ENCODE measurements at places on chromosomes 11 and 22.
A peak's percentile ranks its signal among the peaks of the same experiment; 100 is the strongest.

- no peak for DNase-seq
Measured at GRCh38 chr22:35212009-35212408, 45.3 kb upstream of the HMGXB4 start.

- no peak for DNase-seq
Measured at GRCh38 chr22:19645391-19645790, 68.9 kb upstream of the SEPTIN5 start.

DNA sequence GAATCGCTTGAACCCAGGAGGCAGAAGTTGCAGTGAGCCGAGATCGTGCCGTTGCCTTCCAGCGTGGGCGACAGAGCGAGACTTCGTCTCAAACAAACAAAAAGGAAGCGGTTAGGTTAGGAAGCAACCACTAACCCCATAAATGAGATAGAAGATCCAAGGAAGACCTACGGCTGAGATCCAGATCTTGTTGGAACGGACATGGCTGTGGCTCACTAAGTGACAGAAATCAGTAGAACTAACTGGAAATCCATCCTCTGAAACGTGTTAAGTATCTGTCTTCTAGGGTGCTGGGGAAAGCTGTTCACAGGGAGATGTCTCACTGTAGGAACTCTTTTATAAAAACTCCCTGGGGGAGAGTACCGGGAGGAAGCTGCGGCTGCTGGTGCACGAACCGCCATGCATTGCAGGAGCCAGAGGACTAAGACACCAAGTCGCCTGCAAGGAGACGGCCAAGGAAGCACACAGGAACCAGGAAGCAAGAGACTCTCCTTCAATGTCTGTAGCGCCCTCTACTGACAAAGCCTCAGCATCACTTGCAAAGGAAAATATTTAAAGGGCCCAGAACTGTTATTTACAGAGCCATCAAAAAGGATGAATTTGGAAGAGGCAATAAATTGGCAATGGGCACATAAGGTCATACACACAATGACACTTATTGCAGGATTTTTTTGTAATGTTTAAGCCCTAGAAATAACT is 16.9 kb upstream of the SPTY2D1 start:
- DNase-seq = no peak

DNA sequence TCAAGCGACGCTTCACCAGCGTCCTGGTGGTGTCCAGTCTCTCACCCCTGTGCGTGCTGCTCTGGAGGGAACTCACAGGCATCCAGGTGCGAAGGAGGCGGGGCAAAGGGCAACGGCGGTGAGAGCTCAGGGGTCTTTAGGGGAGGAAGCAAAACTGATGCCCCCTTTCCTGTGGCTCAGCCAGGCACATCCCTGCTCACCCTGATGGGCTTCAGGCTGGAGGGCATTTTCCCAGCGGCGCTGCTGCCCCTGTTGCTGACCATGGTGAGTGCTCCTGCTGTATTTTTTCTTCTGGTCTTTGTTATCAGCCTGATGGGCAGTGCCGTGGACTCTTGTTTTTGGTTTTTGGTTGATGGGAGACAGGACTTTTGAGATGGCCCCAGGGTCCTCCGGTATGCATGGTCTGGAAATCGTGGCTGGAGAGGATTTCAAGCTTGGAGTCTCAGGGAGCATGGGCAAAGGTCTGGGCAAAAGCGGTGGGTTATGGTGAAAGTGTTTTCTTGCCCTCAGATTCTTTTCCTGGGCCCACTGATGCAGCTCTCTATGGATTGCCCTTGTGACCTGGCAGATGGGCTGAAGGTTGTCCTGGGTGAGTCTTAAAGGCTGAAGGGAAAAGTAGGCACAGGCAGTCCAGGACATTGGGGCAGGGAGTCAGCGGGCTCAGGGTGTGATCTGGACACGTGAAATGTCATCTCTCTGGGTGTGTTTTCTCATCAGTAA is 695 bp downstream of the RCE1 start:
- DNase-seq = no peak

DNA sequence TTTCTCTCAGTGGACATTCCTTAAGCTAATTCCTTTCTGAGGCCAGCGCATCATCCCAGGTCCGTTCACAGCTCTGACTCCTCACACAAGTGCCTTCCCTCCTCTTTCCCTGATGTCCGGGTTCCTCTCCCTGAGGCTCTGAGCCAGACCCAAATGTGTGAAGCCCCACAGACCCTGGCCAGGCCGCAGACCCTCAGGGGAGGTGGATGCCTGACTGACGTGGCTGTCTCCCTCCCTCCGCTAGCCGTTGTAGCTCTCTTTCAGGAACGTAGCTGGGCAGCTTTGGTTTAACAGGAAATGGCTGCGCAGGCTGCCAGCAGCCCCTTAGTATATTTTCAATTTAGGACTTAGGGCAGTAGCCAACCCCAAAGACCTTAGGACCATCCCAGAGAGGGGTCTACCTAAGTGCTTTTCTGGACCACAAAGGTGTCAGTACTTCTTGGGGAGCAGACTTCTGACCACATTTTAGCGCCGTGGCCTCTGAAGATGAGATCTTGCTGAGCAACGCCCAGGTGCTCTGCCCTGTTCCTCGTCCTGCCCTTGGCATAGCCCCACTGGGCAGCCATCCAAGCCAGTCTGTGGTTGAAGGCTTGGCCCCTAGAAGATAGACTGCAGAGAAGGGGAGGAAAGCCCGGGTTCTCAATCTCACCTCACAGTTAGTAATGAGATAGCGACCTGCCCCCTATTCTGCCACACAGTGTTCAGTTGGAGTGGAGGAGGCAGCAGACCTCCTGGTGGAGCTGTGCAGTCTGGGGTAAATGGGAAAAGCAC is 27.0 kb downstream of the MYBPC3 start:
- no peak for DNase-seq

DNA sequence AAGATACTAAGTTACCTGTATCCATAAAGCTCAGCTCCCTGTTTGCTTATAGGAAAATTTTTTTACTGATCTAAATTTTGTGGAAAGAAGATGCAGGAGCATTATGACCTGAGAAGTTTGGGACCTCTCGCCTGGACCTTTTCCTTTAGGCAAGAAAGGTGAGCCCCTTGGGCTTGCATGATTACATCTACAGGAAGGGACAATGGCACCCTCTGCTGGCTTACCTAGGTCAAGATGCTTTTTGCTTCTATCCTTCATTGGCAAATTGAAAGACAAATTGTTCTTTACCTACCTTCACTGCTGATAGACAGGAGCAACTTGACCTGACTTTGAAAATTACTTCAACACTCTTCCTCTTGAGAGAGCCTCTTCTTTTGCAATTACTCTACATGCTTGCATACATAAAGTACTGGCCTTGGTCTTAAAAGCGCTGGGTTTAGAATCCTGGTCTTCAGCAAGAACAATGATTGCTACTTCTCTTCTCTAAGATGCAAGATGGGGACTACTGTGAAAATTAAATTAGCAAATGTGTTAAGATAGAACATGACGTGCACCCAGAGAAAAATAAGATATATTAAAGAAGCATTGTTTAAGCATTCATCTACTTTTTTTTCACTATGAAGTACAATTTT is 147.2 kb downstream of the TRPC6 start:
- DNase-seq = no peak

DNA sequence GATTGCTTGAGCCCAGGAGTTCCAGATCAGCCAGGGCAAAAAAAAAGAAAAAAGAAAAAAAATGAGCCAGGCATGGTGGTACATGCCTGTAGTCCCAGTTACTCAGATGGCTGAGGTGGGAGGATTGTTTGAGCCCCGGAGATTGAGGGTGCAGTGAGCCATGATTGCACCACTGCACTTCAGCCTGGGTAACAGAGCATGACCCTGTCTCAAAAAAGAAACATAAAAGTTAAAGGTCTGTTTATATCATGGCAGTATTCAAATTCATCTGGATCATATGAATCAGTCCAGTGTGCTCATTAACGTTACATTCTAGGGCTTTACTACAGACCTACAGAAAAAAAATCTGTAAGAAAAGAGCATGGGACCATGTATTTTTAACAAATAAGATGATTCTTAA is 13.9 kb downstream of the HSD17B12 start:
- DNase-seq = no peak

DNA sequence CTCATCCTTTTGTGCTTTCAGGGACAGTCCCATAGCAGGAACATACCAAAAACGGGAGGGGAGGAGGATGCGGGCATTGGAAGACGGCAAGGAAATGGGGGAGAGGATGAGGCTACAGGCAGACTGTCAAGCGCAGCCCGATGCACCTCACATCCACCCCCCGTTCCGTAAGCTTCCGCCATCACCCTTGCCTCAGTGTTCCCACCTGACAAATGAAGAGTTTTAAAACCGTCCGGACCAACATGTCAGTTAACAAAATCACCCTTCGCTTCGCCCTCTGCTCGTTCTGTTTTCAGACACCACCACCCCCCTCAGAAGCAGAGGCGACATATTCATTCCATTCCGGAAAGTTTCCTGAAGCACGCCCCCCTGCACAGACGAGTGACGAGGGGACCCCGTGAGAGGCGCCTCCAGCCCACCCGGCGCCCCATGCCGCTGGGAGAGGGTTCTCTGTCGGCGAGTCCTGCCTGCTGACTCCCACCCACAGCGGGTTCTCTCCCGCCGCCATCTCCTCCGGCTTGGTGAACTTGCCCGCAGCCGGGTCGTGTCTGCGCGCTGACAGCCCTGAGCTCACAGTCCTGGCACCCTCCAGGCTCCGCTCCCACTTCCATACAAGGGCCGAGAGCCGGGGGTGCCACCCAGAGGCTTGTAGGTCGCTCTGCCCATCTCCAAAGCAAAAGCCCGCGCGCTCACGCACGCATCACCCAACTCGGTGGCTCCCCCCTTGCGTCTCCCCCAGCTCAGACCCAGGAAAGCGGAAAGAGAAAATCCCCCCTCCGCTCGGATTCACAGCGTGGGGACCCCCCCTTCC is 1.5 kb downstream of the IGSF9B start:
- DNase-seq = no peak

GRCh38 chr11:6655790-6656583 is at the start of gene DCHS1:
Gene DCHS1 (minus strand): TSS chr11:6655809. CDS start chr11:6641613, 14,196 bp downstream.
- no peak for DNase-seq

DNA sequence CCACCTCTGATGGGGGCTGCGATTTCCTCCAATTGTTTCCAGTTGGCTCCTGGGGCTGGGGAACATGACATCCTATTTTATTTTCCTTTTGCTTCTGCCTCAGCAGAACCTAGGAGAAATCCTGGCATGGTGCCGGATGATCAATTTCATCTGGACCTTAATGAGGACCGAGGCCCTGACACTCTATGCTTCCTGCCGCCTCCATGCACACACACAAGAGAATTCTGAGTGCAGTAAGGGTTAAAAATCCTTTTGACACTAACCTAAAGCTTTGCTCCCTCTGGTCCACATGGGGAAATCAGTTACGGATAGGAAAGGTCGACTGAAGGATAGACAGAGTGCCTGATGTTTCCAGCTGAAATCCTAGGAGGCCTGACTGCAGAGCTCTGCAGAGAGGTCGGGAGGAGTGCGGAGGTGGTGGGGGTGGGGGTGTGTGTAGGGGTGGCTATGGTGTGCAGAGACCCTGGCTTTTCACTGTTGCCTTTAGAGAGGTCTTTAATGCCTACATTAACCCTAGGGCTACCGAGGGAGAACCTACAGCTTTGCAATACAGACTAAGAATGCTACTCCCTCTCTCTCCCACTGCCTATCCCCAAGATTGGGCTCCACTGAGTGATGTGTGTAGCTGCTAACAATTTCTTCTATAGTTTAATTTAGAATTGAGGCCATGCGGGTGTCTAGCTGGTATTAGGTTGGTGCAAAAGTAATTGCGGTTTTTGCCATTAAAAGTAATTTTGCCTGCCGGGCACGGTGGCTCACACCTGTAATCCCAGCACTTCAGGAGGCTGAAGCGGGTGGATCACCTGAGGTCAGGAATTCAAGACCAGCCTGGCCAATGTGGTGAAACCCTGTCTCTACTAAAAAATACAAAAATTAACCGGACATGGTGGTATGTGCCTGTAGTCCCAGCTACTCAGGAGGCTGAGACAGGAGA is 53.6 kb upstream of the INCENP start:
- DNase-seq = no peak

DNA sequence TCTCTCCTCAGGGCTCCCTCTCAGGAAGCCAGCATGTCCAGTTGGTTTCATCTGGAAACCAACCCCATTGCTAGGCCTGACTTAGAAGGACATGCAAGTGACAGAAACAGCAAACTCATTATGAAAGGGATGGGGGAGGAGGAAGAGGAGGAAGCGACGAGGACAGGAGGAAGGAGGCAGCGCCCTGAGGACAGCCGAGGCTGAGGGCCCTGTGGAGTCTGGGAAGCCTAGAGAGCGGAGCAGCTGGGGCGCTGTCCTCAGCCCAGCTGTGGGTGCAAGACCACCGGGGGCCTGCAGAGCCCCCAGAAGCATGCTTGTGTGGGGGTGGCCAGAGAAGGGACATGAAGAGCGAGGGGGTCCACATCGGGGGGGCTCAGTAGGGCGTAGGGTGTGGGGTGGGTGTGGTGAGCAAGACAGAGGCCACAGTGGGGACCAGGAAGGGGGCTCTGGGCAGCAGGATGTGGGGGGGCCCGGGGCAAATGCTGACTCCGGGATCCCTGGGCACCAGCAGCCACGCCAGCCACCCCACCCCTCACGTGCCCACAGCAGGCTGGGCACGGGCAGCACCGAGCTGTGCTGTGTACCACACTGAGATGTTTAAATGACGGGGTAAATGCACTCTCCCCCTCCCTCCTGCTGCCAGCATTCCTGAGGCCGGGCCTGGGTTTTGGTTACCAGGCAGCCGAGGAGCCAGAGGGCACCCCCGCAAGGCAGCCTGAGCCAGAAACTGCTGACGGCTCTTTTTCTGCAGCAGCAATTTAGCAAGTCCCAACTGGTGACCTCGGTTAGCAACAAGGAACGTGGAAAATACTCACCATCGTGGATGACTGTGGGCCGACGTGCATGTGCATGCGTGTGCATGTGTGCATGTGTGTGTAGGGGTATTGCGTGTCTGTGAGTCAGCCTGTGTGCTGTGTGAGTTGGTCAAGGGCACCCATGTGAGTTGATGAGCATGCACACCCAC is 82.7 kb upstream of the LINC01488 start:
- no peak for DNase-seq

- DNase-seq = no peak
Measured at GRCh38 chr11:8317159-8317558, 53.5 kb upstream of the LMO1 start.

DNA sequence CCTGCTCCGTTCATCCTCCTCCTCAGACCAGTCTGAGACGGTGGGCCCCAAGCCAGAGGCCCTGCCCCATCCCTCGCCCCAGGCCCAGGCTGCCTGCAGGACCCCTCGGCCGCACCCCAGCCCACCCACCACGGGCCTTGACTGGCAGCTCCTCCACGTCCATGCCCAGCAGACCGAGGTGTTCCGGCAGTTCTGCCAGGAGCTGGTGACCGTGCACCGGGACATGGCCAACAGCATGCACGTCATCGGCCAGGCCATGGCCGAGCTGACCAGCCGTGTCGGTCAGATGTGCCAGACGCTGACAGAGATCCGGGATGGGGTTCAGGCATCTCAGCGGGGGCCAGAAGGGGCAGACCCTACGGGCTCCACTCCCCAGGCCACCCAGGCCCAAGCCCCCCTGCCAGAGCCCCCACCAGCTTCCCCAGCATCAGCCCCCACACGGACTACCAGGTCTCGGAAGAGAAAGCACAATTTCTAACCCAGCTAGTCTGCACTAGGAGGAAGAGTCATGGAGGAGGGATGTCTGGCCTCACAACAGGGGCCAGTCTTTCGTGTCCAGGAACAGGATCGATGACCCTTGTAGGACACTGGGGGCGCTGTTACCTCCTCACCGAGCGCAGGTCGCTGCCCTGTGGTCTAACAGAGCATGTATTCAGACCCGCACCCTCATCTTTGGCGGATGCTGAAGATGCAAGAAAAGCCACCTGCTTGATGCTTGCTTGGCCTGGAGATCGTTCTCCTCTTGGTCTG is 66.3 kb downstream of the PRDM11 start:
- DNase-seq = no peak

- DNase-seq = peak; percentile 25
Measured at GRCh38 chr22:18156878-18157713, 7.1 kb downstream of the USP18 start.

Measured in activated T-cell treated with anti-CD3 and anti-CD28 coated beads for 24 hours (primary cell).